Osteoblast (primary cell): ENCODE measurements at places on chromosomes 5 and 9. TPM values are rescaled to one million over a fixed set of nuclear protein-coding genes. Genes with fewer than 3 reads are reported as not detected.

RIMOC1 gene
- 31.1 and 31.8 TPM in 2 replicates for total RNA-seq

TGFBR1 gene
- total RNA-seq, result 114 and 122 TPM in 2 replicates

PRELID2 gene
- total RNA-seq, result 18.0 and 19.5 TPM in 2 replicates

ADGRD2 gene
- total RNA-seq, result not detected in 2 replicates

DUSP1 gene
- total RNA-seq, result 69.2 and 74.6 TPM in 2 replicates

ZCCHC10 gene
- total RNA-seq, result 7.7 and 12.3 TPM in 2 replicates

LCN12 gene
- not detected in 2 replicates for total RNA-seq

PTGDS gene
- total RNA-seq, result 37.4 and 57.9 TPM in 2 replicates

GRCh38 chr9:121960665-121961064, 132.4 kb downstream of the TTLL11 start:
- DNase-seq, result no peak

- DNase-seq, result no peak
Observed at GRCh38 chr5:74408150-74409043, 232.1 kb downstream of the ENC1 start.

DNA sequence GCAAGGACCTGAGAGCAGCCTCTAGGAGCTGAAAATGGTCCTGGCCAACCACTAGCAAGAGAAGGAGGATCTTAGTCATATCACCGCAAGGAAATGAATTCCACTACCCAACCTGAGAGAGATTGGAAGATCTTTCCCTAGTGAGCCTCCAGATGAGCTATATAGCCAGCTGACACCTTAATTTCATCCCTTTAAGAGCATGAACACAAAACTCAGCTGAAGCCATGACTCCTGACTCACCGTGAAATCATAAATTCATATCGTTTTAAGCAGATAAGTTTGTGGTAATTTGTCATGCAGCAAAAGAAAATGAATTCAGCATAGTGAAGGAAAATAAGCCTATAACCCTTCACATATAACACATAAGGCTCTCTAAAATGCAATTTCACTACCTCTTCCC, 23.5 kb downstream of the MAPKAP1 start:
- peak; percentile 65 for DNase-seq

GRCh38 chr5:97065475-97065874, 76.9 kb downstream of the LIX1 start:
- no peak for DNase-seq

- DNase-seq, result no peak
Observed at GRCh38 chr5:138980441-138980840, 105.3 kb upstream of the LRRTM2 start.

- no peak for DNase-seq
Observed at GRCh38 chr5:71993600-71993999, 113.7 kb upstream of the MAP1B start.

DNA sequence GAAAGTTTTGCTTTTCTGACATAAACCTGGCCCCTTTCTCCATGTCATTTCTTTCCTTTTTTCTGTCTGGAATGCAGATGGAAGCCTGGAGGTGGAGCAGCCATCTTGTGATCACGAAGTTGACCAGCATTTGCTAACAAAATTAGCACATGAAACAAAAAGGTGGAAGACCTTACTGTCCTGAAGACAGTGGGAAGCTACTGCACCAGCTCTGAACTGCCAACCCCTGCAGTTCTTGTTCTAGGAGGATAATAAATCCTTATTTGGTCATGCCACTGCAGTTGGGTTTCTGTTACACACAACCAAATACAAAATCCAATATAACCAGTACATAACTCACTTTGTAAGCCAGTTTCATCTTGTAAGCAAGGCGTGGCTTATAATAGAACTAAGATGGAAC, 249.4 kb upstream of the TBCA start:
- no peak for DNase-seq

DNA sequence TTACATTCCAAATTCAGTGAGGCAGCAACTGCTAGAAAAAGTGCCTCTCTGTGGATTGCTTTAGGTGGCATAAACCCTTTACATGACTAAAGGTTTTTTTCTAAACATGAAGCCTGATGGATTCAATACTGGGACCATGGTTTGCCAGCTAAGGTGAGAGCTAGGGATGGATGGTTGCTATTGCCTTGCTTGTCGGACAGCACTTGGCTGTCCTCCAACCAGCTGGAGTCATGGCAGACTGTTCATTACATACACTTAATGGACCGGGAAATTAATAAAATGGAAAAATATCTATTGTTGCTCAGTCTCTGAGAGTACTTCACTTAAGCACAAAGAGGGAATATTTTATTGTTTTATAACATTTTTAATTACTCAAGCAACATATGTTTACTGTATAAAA, 116.9 kb upstream of the TRPC7 start:
- DNase-seq, result no peak

GRCh38 chr5:157598350-157598936, 22.9 kb upstream of the ADAM19 start:
- DNase-seq, result no peak

- DNase-seq, result no peak
Observed at GRCh38 chr5:157518963-157519362, 56.6 kb downstream of the ADAM19 start.

DNA sequence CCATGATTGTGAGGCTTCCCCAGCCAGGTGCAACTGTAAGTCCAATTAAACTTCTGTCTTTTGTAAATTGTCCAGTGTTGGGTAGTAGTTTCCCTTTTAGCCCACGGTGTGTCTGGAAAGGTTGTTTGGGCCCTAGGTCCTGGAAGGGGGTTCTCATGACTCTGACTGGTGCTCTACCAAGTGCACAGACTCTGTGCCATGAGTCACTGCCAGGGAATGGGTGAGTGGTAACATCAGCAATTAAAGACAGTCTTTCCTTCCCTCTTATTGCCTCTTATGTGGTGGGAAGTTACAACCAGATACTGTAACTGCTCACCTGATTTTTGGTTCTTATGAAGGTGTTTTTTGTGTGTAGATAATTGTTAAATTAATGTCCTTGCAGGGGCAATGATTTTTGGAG, 141.2 kb downstream of the PRDM9 start:
- DNase-seq, result no peak

DNA sequence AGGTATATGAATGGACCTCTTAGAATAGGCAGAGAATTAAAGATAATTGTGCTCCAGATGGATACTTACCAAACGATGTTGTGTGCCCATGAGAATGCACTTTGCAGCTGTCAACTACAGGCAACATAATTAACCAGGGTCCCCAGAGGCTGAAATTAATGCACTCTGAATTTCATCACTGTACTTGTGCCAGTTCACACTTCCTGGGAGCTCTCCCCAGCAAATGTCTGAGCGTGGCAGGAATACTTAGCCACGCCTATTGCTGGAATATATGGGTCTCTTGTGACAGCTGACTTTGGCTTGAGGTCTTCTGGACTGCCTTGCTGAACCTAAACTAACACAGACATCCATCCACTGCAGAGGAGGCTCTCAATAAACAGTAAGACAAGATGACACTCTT, 11.9 kb upstream of the C1QTNF2 start:
- DNase-seq, result no peak

DNA sequence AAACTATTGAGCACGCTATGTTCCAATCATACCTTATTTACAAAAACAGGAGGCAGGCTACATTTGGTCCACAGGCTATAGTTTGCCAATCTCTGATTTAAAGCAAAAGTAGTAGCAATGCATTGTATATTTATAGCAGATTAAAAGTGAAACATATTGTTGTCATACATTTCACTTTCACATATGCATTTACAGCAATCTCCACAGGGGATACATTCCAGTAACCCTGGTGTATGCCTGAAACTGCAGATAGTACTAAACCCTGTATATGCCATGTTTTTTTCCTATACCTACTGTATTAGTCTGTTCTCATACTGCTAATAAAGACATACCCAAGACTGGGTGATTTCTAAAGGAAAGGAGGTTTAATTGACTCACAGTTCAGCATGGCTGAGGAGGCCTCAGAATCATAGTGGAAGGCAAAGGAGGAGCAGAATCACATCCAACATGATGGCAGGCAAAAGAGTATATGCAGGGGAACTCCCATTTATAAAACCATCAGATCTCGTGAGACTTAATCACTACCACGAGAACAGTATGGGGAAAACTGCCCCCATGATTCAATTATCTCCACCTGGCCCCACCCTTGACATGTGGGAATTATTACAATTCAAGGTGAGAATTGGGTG, 5.9 kb upstream of the CSF1R start:
- no peak for DNase-seq

DNA sequence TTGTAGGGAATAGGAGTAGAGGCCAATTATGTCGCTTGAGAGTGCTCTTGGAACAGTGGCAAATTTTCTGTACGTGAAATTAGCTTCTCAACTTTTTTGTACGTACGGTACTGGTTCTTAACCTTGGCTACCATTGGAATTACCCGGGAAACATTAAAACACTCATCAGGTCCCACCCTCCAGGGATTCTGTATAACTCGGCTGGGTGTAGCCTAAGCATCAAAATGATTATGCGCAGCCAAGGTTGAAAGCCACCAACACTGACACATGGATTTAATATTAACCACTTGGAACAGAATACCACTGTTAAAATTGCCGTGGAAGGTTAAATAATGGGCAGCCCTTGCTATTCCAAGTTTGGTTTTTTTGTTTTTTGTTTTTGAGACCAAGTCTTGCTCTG, 17.4 kb downstream of the DNAJA1 start:
- no peak for DNase-seq

DNA sequence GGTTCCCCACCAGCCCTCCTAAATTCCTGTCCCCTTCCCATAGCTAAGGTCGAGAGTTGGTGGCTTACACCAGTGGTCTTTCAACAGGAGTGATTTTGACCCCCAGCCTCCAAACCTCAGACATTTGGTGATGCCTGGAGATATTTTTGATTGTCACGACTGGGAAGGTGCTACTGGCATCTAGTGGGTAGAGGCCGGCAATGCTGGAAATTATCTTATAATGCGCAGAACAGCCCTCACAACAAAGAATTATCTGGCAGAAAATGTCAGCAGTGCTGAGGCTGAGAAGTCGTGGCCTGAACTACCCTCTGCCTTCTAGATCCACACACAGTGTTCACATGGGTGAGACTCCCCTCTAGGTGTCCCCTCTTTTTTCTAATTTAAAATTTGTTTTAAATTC, 69.6 kb downstream of the IL31RA start:
- no peak for DNase-seq

- DNase-seq, result no peak
Observed at GRCh38 chr5:107968406-107968843, 297.7 kb upstream of the EFNA5 start.

DNA sequence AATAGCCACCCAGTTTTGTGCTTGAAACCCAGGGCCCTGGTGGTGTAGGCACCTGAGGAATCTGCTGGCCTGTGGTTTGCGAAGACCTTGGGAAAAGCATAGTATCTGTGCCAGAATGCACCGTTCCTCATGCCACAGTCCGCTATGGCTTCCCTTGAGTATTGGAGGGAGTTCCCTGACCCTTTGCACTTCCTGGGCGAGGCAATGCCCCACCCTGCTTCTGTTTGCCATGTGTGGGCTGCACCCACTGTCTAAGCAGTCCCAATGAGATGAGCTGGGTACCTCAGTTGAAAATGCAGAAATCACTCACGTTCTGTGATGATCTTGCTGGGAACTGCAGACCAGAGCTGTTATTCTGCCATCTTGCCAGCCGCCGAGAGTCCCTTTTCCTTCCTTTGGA, 483.5 kb downstream of the AGTPBP1 start:
- DNase-seq, result no peak

DNA sequence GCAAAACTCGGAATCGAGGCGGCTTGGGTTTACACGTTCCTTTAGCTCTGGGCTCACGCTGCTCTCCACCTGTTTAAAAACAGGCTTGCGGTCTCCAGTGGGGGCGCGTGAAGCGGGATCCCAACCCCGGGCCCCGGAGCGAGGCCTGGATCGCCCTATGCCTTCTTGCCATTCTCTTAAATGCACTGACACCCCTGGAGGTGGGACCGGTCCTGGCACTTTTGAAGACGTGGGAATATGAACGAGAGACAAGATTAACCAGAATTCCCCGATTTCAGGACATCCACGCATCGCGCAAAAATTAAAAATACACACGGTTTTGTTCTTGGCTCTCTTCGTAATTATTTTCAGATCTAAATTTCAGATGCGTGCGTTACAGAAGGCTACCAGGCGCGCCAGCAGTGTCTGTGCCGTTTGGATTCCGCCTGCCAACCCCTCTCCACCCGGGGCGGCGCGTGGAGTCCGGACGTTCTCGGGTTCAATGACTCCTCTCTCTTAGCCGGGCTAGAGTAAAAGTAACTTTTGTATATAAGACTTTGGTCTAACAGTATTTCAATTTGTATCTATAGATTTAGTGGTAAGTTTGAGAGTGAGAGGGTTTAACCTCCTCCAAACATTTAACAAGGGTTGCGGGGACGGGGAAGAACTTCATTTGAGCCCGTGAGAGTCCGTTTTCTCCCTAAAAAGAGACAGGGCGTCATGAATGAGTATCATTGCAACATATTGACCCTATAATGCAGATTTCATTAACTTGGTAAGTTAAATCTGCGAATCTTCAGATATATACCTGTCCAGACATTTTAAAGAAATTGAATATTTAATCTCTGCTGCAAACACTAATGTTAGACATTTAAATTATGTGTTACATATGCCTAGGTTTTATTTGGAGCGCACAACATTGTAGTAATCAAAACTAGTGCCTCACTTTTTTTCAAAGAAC, 3.8 kb downstream of the FOXD1 start:
- no peak for DNase-seq

DNA sequence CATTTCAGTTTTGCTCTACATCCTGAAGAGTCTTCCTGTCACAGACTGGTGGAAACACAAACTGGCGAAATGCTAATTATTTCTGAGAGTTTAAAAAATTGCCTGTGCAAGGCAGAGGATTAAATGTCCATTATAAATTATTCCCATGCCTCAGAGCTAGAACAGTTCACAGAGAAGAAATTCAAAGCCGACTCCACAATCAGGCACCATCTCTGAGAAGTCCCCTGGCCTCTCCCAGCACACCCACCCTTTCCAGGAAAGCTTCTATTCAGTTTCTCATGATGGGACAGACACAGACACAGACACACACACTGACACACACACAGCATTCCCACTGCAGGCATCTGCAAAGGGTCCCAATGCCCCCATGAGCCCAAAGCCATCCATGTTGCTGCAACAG, 253.1 kb downstream of the DENND1A start:
- DNase-seq, result no peak

- DNase-seq, result no peak
Observed at GRCh38 chr5:44246986-44247385, 142.2 kb downstream of the FGF10 start.

DNA sequence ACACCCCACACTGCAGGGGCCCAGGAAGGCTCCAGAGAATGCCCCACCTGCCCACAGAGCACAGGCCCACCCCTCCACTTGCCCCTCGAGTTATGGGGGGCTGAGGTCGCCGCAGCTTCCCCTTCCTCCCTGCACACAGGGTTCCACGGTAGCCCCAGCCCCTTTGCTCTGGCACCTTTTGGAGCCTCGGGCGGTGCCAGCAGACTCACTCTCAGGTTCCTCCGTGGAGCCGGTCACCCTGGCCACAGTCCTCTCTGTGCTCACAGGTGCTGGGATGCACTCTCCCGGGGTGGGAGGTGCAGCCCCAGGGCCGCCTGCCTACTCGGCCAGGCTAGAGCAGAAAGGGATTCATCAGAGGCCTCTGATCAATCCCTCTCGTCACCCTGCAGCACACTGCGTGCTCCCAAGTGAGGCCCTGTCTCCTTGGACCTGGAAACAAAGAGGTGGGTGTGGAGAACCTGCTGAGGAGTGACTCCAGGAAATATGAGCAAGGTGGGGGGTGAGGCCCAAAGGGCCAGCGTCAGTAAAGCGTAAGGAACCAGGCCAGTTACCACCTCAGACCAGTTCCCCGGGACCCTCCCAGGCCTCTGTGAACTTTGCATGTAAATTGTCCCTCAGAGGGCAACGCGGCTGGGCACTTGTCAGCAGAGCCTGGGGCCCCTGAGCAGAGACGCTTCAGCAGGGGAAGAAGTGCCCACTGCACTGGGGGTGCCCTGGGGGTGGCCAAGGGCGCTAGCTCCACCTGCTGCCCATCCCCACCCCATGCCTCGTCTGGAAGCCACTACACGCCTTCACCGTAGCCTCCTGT, 167.8 kb downstream of the OLFM1 start:
- peak; percentile 75 for DNase-seq
